Brain microvascular endothelial cell (primary cell): ENCODE measurements at places on chromosomes 2 and 18.

DNA sequence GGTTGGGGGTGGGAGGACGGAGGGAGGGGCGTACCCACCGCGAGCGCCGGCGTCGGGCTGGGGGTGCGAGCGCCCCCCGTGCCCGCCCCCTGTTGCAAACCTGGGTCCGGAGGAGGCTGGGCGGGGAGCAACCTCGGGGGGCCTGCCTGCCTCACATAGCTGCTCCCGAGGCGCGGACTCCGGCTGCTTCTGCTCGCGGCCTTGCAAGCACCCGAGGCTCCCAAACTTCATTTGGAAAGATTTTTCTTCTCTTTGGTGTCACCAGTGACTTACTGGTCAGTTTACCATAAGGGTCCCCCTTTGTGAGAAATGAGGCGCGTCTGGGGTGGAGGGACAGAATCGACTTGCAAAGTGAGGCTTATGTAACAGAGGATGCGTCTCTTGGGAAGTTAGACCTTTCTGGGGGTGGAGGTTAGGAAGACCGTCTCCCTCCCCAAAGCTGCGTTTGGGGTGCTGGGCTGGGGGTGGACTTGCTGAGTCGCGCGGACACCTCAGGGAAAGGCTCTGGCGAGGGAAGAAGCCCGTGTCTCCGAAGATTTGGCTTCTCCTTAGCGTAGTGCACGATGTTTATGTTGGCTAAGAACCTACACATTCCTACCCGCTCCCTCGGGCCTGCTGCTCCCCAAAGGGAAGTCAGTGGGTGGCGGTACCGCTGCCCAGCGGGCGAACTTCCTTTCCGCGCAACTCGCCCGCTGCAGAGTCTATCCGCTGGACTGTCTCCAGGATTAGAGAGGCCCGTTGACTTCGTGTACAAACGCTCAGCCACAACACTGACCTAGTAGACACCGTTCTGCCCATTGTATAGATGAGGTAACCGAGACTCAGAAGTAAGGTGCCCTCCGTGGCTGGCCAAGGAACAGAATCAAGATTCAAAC, 559 bp downstream of the TMEM37 start:
- DNase-seq = peak; percentile 40

DNA sequence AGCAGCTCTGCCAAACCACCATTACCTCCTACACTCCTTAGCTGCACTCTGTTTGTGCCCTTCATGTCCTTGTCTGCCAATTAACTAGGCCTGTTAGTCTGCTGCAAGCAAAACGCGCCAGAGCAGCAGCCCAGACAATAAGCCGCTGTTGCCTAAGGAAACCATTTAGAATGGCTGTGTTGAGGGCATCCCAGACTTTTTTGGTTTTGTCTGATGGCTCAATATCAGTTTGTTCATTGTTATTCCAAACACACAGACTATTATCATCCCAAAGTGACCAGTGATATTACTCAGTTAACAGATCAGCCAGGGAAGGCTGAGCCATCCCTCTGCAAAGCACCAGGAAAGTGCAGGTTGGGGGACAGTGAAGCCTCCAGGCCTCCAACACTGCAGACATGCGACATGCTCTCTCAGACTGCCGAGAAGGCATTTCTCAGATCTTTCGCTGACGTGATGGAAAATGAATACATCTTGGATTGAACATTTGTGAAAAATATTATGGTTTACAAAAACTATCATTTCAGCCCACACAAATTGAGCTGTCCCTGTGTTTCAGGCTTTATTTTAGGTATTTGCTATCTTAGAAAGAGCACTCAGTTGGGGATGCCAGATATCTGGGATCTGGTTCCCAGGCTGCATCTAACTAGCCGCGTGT, 182.0 kb upstream of the HNRNPA3 start:
- DNase-seq = no peak

GRCh38 chr2:167293172-167293781, 405.0 kb downstream of the XIRP2 start:
- peak; percentile 3 for DNase-seq

- no peak for DNase-seq
Observed at GRCh38 chr18:52401236-52401635, 61.2 kb downstream of the DCC start.

GRCh38 chr2:60992985-60993392, 24.5 kb upstream of the PEX13 start:
- no peak for DNase-seq

DNA sequence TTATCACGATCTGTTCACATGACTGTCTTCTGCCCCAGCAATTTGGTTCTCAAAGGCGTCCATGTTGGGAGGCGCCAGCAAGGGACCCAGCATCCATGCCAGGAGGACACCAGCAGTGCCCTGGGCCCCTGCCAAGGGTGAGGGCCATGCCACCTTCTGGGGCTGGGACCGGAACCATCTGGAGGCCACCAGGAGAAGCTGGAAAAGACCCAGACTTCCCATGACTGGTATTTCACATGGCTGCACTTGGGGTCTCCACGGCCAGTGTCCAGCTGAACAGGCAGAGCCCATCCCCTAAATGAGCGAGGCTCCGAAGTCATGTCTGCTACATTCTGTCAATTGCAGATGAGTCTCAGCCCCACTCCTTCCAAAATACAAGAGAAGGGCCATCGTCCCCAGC, 306.8 kb upstream of the HS6ST1 start:
- no peak for DNase-seq

GRCh38 chr2:5666798-5667197, 25.4 kb upstream of the SOX11 start:
- DNase-seq = peak; percentile 28

DNA sequence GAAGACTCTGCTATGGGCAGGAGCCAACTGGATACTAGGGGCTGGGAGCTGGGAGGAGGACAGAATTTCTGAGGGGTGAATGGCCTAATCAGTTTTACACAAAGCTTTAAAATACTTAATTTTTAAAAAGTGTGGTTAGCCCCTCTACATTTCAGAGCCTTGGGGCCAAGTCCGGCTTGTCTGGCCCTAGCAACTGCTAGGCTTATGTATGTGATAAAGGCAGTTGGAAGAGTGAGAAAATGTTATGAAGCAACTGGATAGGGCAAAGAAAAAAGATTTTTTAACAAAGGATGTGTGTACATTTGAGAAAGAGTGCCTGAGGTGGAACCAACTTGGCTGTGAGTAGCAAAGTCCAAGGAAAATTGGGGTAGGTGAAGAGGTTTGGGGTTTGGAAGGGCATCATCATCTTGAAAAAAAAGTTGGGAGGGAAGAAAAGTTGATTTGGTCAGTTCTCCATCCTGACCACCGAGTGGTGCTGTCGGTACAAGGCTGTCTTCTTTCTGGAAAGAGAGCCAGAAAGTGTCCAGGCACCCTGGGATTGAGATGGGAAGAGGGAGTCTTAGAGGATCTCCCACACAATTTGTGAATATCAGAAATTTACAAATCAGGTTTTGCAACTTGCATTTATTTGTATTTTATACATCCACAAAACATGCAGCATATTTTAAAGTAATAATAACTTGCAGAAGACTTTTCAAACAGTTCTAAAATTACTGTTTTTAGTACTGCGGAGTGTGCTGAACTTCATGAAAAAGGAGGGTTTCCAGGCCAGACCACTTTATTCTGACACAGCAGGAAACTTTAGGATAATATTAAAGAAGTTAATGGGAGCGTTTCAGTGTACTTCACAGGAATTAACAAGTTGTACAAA, 10.5 kb upstream of the CDK15 start:
- peak; percentile 24 for DNase-seq

GRCh38 chr2:96906729-96907114, 36.8 kb upstream of the SEMA4C start:
- DNase-seq = no peak

DNA sequence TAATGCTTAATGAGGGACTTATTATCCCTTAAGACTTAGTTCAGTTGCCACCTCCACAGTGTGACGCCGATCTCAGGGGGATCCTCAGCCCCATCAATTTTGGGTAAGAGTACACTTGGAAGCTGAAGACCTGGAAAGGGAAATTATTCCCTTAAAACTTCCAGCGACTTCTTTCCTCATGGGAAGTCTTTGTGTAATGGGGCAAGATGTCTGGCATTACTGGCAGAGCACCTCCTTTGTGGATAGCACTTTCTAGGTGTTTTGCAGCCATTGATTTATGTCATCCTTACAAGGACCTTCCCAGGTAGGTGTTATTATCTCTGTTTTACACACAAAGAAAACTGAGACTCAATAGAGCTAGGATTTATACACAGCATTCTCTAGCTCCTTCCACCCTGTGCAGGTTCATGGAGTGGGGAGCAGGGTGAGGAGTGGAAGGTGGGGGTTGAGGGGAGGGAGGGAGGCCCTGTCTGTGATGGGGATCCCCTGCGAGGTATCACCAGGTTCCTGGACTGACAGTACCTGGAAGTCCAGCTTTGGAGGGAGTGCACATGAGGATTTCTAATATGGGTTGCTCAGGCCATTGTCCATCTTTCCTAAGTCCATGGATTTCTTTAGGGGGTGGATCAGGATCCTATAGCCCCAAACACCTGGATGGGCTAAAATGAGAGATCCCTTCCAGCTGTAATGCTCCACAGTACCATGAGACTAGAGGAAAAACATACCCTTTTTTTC, 79.4 kb downstream of the MYCN start:
- DNase-seq = no peak
